NCI-H2081 (cell line): ENCODE measurements at places on chromosomes 2 and 18.

DNA sequence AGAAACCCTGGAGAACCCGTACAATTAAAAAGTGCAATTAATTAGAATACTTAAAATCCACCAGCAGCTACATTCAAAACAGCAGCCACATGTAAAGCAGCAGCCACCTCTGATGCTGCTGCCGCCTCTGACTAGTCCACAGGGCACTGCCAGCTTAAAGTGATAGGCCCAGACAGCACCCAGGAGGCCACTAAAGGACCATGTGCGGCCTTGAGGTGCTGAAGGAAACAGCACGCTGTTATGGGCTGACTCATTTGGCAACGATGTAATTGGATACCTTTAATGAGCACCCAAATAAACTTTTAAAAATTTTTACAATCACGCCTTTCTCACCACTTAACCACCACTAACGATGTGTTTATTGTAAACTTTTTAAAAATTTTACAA, 209.3 kb upstream of the NCKAP5 start:
- DNase-seq, result no peak

- no peak for DNase-seq
These were observed 501.7 kb downstream of the STK39 start for GRCh38 chr2:167745667-167746066.

GRCh38 chr2:27079233-27080139, 1.1 kb downstream of the EMILIN1 start:
- no peak for DNase-seq

DNA sequence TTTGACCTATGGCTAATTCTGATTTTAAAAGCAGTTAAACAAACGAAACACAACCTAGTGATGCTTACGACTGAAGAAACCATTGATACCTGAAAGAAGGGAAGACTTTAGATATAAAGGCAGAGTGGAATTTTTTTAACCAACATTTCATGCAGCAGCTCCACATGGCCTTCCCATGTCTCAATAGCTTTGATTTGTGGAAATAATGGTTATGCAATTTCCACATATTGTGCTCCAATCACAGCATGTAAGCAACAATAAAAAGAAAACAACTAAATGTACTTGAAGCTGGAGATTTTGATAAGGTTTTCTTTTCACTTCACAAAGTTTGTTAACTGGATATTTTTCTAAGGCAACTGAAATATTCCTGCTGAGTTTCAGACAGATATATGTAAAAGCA, 82.0 kb upstream of the SLC39A10 start:
- no peak for DNase-seq

DNA sequence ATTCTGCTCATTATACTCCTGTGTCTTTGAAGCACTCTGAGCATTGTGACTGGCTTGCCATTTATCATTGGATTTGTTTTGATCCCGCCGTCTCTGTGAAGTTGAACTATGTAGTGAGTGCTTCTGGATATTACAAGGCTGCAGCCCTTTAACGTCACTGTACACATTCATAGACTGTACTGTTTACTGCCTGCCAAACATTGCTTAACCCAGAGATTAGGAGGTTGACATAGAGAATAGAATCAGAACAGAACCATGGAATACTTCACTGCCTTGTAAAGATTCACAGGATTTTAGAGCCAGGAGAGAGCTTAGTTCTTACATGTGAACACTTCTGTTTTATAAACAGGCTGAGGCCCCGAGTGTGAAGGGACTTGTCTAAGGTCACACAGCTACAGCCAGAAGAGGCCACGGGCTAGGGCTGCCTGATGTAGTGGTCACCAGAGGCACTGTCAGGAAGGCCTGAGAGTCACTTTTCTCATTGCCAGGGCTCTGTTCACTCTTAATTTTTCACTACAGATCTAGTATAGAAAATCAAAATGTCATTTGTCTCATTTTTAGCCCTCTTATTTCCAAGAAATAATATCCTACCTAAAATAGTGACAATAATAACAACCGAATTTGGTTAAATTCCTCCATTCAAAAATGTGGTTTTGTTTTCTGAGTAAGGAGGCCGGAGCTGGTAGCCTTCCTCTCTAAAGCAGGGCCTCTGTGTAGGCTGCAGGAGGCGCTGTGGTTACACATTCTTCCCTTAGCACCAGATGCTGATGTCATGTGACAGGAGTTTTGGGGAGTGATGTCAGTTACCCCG, 87.9 kb downstream of the UGGT1 start:
- peak; percentile 42 for DNase-seq

- no peak for DNase-seq
These were observed 16.7 kb downstream of the NFE2L2 start for GRCh38 chr2:177247693-177248262.

GRCh38 chr2:110215091-110215490, 2.7 kb upstream of the MTLN start:
- DNase-seq, result no peak

- no peak for DNase-seq
These were observed 247.8 kb upstream of the KLHL29 start for GRCh38 chr2:23137166-23137565.

DNA sequence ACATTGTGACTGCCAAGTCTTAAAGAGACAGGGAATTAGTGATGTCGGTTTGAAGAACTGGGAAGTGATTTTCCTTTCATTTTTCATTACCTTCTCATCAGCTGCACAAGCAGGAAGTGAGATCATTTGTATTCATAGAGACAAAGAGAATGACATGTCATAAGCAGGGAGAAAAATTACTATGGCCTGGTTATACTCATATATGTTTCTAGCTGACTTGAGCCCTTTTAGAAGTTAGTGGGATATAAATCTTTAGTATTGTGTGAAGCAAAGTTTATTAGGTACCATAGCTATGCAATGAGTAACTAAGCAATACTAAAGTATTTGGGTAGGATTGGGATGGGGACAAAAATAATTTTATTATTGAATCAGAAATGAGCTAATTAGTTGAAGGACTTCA, 284.1 kb downstream of the PID1 start:
- peak; percentile 0 for DNase-seq

DNA sequence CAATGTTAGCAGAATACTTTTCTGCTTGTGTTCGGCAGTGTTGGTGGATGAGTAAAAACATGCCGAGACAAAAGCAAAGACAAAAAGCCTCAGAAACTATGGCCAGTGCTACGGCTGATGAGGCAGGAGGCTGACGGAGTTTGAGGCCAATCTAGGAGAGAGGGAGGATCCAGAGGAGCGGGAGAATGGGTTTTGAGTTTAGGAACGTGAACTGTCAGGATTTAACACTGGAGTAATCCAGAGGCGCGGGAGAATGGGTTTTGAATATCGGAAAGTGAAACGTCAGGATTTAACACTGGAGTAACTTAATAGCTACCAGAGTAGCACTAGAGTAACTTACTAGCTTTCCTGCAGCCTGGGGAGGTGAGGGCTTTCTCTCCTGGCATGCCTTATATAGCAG, 37.4 kb downstream of the LYPD6B start:
- DNase-seq, result no peak

DNA sequence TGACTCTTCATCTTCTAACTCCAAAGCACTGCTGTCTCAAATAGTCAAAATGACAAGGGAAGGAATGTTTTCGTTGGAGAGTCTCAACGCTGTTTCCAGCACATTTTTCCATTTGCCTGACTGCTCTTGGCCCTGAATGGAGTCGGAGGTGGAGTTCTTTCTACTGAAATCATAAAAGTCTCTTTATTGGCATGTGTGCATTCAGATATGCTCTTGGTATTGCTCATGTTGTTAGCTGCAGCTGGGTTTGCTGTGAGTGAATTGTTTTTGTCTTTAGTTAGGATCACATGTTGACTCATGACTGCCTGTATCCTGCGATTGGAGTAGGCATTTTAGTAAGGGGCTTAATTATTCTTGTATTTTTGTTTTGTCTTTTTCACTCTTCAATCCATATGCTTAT, 16.8 kb downstream of the TMEM17 start:
- DNase-seq, result no peak

DNA sequence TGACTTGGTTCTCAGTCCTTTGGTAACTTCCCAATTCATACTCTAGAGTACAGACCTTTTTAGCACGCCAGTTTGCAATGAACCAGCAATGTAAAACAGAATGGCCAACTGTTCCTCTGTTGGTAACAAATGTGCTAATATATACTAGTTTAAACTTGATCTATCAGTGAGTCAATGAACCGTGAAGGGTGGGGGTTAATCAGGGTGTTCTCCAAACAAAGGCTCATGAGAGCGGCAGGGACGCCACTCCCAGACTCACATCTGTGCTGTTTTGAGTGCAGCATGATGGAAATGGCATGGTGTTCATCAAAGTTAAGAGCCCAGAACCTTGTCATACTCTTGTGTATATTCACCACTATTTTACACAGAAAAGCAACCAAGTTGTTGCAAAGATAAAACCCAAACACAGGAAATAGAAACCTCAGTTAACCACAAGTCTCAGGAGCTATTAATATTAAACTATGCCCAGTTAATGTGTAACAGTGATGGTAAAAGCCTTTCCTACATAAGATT, 70.3 kb downstream of the CERKL start:
- peak; percentile 70 for DNase-seq

GRCh38 chr2:215794829-215795546, 218.4 kb downstream of the MREG start:
- DNase-seq, result no peak

GRCh38 chr2:109188496-109188890, 59.5 kb downstream of the SH3RF3 start:
- no peak for DNase-seq

- no peak for DNase-seq
These were observed 201.7 kb upstream of the CXCR4 start for GRCh38 chr2:136319651-136320050.

- peak; percentile 12 for DNase-seq
These were observed 481.9 kb downstream of the TMX3 start for GRCh38 chr18:68233018-68233417.

GRCh38 chr18:25233528-25234321, 118.2 kb downstream of the ZNF521 start:
- no peak for DNase-seq

GRCh38 chr2:53422979-53423378, 344.6 kb upstream of the CHAC2 start:
- peak; percentile 55 for DNase-seq

GRCh38 chr2:226799976-226800940, 638 bp upstream of the IRS1 start:
- peak; percentile 47 for DNase-seq

- no peak for DNase-seq
These were observed 40.0 kb downstream of the ITGA6 start for GRCh38 chr2:172467382-172467781.

DNA sequence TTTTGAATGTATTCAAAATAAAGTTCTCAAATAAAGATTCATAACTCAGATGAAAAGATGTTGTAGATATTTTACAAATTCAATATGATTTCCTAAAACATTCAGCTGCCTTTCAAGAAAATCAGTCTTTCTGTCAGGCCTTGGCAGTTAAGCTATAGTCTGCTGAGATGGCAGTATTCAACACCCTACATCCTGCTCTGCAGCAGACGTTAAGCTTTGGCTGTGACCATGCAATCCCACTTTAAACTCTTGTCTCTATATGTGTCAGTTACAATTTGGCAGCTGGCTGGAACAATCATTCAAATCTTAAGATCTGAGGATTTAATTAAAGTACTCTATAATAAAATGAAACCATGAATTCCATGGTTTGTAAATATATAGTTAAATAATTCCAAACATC, 567.3 kb upstream of the ZNF804A start:
- DNase-seq, result no peak

GRCh38 chr2:199629301-199629700, 171.6 kb upstream of the SATB2 start:
- no peak for DNase-seq

DNA sequence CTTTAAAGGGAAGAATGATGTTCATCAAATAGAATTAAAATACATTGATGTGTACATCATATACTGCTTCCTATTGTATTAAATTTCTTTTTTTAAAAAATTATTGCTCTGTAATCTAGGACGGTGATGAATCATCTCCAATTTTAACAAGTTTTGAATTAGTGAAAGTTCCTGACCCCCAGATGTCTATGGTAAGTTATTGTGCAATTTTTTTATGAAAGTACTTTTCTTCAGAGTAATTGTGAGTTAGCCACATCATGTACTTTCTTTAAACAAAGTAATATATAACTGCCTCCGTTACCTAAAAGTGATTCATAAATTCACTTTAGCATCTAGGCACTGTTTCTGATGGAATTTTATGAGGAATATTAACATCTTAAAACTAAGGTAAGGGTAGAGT, 38.1 kb downstream of the PIK3C3 start:
- no peak for DNase-seq

DNA sequence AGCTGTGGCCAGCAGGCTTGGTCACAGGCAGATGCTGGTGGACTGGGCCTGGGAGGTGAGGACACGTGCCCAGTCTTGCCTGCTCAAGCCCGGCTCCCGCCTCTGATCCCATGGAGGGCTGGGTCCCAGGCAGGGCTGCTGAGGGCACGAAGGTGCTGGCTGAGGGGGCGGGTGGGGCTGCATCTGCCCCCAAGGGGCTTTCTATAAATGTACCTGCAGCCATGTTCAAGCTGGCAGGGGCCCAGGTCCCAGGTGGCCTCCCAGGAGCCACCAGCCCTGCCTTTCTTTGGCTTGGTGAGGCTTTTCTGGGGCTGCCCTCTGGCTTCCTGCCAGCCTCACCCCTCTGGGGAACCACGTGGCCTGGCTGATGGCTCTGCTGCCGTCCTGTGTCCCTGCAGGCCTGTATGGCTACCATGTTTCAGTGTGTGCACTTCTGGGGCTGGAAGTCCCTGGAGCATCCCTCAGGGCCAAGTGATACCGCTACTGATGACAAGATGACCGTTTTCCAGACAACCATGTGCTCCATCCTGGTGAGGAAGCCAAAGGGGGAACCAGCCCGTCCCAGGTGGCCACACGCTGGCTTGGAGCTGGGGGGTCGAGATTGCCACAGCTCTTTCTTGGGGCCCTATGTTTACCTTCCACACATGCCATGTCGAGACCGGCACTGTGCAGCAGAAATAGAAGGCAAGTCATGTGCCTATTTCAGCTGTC, 23.2 kb downstream of the HJURP start:
- DNase-seq, result peak; percentile 6

GRCh38 chr2:237498341-237498740, 11.3 kb downstream of the MLPH start:
- no peak for DNase-seq

GRCh38 chr2:67046591-67046990, 350.5 kb upstream of the ETAA1 start:
- no peak for DNase-seq

GRCh38 chr2:134470561-134471168, 216.8 kb downstream of the MGAT5 start:
- no peak for DNase-seq

- no peak for DNase-seq
These were observed 57.5 kb downstream of the TANK start for GRCh38 chr2:161217597-161218185.

- no peak for DNase-seq
These were observed 92.7 kb downstream of the ZNF516 start for GRCh38 chr18:76402026-76402990.

GRCh38 chr2:151380580-151381235, 23.3 kb downstream of the TNFAIP6 start:
- DNase-seq, result no peak

DNA sequence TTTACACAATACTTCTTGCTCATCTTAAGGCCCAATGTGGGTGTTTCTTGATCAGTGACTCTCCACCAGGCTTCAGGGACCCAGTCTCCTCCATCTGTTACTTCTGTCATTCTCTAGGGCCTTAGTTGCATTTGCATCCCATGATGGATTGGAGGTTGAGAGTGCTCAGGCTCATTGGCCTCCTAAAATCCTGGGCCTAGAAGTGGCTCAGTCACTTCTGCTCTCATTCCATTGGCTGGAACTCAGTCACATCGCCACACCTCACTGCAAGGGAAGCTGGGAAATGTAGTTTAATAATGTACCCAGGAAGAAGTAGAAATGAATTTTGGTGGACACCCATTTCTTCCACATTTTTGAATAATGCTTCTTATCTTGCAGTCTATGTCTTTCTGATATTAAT, 223.5 kb downstream of the HRH4 start:
- no peak for DNase-seq
